ENCODE measurements at places on chromosomes 4 and X. TPM values are rescaled to one million over a fixed set of nuclear protein-coding genes. Genes with fewer than 3 reads are reported as not detected.

Gene ITM2A
- 39.5 TPM for total RNA-seq

Gene MAGEC2
- total RNA-seq, result not detected

Gene UGT2B17
- not detected for total RNA-seq

Gene MAGEA4
- total RNA-seq, result not detected

Gene EVC2
- 8.7 TPM for total RNA-seq

Gene STBD1
- 1.0 TPM for total RNA-seq

Gene KCTD8
- 1.0 TPM for total RNA-seq

Gene MAGEC3
- not detected for total RNA-seq

Gene HPGDS
- total RNA-seq, result not detected

Gene FAAH2
- total RNA-seq, result 1.1 TPM

Gene PDHA1
- 126 TPM for total RNA-seq

Gene SPANXN3
- not detected for total RNA-seq

Gene C4orf17
- not detected for total RNA-seq

Gene OTUD6A
- not detected for total RNA-seq

Gene PHKA1
- total RNA-seq, result 11.4 TPM

Gene SMIM10
- total RNA-seq, result 2.6 TPM

Gene GRPR
- total RNA-seq, result not detected

Gene NEUROG2
- total RNA-seq, result not detected

Gene SLITRK4
- total RNA-seq, result 0.34 TPM

Gene CYLC1
- total RNA-seq, result not detected

Gene SMR3B
- not detected for total RNA-seq

Gene HDAC8
- total RNA-seq, result 26.5 TPM

Gene SYTL5
- total RNA-seq, result not detected

Gene TACR3
- total RNA-seq, result not detected

Gene SLC2A9
- total RNA-seq, result 2.9 TPM

Gene SPOCK3
- total RNA-seq, result not detected

Gene PCDH7
- total RNA-seq, result 0.28 TPM

Gene GPR50
- total RNA-seq, result not detected

Gene PRDM8
- total RNA-seq, result 1.2 TPM

Gene GPR78
- not detected for total RNA-seq

Gene GABRQ
- total RNA-seq, result not detected

Gene TCEAL7
- total RNA-seq, result 1.2 TPM

Gene CCDC160
- not detected for total RNA-seq

Gene ADGRG2
- total RNA-seq, result not detected

Gene APOO
- 5.6 TPM for total RNA-seq

Gene PASD1
- total RNA-seq, result not detected

Gene NPFFR2
- total RNA-seq, result not detected

Gene MAGEA8
- total RNA-seq, result not detected

Gene MUC7
- not detected for total RNA-seq

Gene MTNR1A
- not detected for total RNA-seq

Gene SUPT20HL2
- total RNA-seq, result not detected

Gene SGCB
- 23.7 TPM for total RNA-seq
